Chondrocyte (in vitro differentiated cells): ENCODE measurements at places on chromosomes 1 and 21.
A peak's percentile ranks its signal among the peaks of the same experiment; 100 is the strongest.

- no peak for DNase-seq
Observed at GRCh38 chr1:231354330-231355020, 16.4 kb downstream of the SPRTN start.

DNA sequence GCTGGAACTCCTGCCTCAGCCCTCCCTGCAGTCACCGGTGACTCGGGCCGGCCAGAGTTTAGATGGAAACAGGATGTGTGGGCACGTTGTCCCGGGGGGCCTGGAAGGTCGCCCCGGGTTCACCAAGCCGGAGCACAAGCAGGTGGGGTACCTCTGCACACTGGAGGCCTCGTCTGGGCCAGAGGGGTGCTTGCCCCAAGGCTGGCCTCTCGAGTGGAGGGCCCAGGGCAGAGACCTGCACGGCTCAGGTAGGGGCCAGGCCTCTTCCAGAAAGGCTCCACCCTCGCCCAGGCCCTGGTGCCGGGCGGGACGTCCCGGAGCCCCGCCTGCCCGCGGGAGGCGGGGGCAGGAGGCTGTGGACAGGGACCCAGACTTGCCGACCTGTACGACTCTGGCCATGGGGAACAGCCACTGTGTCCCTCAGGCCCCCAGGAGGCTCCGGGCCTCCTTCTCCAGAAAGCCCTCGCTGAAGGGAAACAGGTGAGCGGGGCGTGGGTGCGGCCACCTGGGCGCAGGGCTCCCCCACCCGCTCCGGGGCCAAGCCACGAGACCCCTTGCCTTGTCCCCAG, at the start of gene PLEKHN1:
Gene PLEKHN1, plus strand, starts transcription at position 348 of the 569 bp plus-strand sequence. Its CDS starts 50 bp downstream, at position 398.
- DNase-seq = no peak

DNA sequence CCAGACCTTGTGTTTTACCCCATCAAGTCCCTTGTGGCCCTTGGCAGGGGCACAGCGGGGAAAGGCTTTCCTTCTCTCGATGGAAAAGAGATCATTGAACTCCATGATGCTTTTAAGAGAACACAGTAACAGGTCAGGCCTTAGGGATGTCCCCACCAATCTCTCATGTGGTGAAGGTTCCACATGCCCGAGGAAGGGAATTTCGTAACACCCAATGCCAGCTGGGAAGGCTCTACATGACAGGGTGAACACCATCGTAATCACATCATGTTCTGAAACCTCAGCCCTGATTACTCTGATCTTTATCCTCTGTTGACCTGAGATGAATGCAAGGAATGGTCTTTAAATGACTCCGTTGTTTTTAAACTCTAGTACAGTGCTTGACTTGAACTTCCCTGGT, 105.5 kb upstream of the SPAG17 start:
- DNase-seq = no peak

DNA sequence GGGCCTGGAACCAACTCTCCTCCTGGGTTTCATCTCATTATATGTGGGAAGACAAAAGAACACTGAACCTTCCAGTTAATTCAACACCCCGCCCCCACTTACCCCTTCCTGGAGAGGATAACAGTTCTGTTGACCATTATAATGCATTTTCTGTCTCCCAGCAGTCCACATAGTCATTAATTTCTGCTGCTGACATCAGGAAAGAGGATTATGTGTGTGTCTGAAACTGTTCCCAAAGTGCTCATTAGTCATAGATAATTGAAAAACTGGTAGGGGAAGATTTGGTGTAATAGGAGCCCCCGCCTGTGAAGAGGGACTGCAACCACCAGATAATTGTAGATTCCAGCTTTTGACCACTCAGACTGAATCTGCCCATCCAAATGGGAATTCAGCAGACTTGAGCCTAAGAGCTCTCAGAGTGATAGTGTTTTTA, 208.7 kb downstream of the FGGY start:
- no peak for DNase-seq

DNA sequence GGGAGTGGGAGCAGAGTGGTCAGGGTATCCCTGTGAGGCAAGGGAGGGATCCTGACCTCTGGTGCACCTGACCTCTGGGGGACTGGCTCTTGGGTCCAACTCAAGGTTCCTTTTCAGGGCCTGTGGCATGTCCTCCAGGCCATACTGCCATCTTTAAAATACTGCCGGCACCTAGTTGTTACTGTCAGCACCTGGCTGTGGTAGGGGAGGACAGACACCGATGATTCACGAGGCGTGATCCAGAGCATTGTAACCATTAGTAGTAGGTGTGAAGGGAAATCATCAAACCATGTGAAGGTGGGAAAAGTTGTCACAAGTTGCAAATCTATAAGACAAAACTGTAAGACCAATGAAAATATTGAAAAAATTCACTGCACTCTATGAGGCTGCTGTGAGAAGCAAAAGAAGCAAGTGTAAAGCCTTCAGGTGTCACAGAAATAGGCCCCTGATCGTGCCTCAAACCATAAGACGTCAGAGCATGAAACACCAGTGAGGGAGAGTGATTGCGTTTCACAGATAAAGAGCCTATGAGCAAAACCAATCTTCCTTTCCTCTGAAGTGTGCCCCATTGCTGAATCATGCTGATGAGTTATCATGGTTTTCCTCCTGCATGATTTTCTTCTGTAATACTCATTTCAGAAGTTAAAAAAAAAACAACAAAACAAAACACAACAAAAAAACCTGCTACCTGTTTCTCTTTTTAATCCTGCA, 55.3 kb downstream of the CDC7 start:
- DNase-seq = no peak

- no peak for DNase-seq
Observed at GRCh38 chr1:20410503-20410902, 75.5 kb downstream of the CAMK2N1 start.

DNA sequence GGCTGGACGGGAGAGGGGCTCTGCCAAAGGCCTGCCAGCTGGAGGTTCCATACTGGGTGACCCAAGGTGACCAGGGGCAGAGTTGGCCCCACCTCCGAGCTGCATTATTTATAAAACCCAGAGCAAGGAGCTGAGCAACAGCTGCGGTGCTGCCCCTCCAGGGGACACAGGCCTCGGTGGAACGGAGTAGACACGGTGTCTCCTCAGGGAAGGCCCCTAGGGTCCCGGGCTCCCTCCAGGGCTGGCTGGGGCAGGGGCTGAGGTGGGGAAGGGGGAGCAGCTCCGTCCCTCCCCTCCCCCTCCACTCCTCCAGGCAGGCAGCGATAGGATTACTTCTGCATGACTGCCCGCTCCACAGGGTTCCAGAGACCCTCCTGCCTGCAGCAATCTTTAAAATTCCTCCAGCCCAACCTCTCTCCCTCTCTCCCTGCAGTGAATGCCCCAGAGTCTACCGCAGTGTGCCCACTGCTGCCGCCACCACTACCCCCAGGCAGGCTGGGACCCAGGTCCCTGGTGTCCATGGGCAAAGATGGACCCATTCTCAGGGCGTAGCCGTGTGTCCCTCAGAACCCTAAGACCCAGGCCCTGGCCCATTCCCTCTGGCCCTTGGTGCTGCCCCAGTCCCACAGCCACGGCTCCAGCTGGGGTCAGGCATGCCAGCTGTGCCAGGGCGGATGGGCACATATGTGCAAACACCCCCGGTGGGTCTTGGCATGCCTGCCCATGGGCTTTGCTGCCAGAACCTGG, 10.8 kb downstream of the AHDC1 start:
- DNase-seq = no peak

- no peak for DNase-seq
Observed at GRCh38 chr1:208990456-208990855, 593.1 kb upstream of the CAMK1G start.

- no peak for DNase-seq
Observed at GRCh38 chr1:8477166-8477982, 159.5 kb downstream of the SLC45A1 start.

DNA sequence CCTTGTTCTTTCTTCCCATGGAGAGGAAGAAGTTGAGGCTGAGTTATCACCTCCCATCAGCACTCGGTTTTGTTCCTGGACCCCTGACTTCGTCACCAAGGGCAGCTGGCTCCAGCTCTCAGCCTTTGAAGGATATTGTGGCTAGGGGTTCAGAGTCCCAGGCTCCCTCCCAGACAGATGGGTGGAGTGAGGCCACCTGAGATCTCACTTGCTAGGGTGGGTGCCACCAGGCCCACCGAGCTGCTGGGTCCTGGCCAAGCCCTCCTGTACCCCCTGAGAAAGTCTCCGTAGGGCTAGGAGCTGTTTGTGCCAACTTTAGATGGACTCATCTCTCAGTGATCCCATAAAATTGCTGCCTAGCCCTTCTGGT, 6.9 kb downstream of the MX2 start:
- no peak for DNase-seq

GRCh38 chr1:206470692-206471414, 577 bp downstream of the IKBKE start:
- DNase-seq = no peak

DNA sequence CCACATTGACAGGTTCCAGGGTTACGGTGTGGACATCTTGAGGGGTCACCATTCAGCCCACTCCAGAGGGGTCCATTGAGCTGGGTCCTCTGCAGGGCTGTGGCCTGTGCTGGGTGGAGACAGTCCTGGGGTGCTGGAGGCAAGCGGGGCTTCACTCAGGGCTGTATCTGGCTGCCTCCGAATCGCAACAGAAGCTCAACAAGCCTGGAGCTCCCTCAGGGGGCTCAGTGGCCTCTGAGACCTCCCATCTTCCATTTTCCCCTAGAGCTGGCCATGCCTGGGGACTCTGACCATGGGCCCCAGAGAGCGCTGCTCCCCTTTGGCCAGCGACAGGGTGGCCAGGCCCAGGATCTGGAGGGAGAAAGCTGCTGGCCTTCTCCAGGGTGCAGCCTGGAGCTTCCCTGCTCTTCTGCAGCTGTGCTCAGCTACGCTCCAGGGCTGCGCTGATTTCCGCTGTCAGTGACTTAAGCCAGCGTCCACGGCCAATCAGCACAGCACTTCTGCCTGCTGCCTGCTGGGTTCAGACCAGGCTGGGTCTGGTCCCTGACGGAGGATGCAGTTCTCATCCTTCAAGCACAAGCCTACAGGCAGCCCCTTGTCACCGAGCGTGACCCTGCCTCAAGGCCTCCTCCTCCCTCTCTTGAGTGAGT, 45.0 kb upstream of the ADARB1 start:
- DNase-seq = peak; percentile 86

GRCh38 chr1:244150665-244151064, 99.6 kb downstream of the ZBTB18 start:
- DNase-seq = no peak

DNA sequence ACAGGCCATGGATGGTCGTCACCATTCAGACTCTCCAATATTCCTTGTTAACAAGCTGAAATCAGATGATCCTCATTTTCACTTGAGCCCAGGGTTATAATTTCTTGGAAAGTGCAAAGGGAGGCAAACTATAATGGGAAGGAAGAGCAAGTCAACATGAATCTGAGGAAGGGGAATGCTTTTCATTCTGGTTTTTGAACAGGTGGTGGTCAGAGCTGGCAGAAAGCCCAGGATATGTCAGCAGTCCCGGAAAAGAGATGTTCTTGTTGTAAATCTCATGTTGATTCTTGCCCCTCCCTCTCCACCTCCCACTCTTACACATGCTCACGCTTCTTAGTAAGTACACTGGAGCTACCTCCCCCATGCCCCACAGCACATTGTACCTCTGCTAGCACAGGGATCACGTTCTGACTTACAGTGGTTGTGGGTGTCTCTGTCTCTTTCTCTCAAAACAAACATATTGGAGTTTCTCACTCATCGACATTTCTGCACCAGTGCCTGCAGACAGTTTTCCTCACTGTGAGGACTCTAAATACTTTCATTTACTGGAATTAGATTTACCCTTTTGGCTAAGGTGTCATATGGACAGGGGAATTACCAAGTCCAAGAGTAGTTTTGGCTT, 77.6 kb downstream of the XCL2 start:
- no peak for DNase-seq
